ENCODE measurements at places on chromosomes 12 and 14. TPM values are rescaled to one million over a fixed set of nuclear protein-coding genes. Genes with fewer than 3 reads are reported as not detected.

SLCO1B1 gene
- total RNA-seq = not detected

AICDA gene
- 0.10 TPM for total RNA-seq

VDR gene
- 2.3 TPM for total RNA-seq

- H3K4me3 ChIP-seq = no peak overlapping the region
- DNase-seq = no peak
- H3K27me3 ChIP-seq = no peaks in the 10 kb centered on the region
- H3K4me1 ChIP-seq = peaks cover 16% of the 10 kb centered on the region
- peaks cover 30% of the 10 kb centered on the region for H3K36me3 ChIP-seq
Measured at GRCh38 chr14:81286574-81287370, 66.0 kb upstream of the GTF2A1 start.

GRCh38 chr12:132766380-132767085, 4.9 kb upstream of the ANKLE2 start:
- H3K36me3 ChIP-seq = peaks cover 12% of the 10 kb centered on the region
- peaks cover 5% of the 10 kb centered on the region for H3K27me3 ChIP-seq
- H3K4me3 ChIP-seq = no peak overlapping the region
- no peak overlapping the region for H3K27ac ChIP-seq
- H3K4me1 ChIP-seq = peaks cover 23% of the 10 kb centered on the region

- H3K4me3 ChIP-seq = no peak overlapping the region
- H3K4me1 ChIP-seq = no peaks in the 10 kb centered on the region
- H3K36me3 ChIP-seq = no peaks in the 10 kb centered on the region
Measured at GRCh38 chr14:74035556-74035955, 16.4 kb downstream of the BBOF1 start.

DNA sequence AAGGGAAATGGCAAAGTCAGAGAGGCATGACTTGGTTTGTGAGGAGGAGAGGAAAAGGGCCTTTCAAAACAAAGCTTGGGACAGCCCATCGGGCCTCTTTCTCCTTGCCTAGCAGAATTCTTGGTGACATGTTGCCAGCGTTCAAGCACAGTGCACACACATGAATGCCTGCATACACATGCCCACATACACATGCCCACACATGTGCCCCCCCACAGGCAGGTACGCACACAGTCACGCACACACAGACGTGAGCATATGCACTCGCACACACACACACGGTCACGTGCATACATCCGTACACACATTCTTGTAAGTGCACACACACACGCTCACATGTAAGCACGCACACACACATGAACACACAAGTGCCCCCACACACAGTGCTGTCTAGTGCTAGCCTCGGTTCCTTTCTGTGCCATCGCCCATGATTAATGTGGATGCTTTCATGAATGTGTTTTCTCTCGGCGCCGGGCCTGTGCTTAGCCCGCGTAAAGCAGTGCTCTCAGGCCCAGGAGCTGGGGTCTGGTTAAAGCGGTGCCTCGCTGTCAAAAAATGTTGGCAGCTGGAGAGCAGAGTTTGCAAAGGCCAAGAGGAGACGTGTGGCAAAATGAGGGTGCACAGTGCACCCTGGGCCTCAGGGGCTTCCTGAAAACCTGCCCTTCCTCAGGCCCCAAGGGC, 328.8 kb upstream of the DIO3 start:
- no peak for DNase-seq
- no peak overlapping the region for H3K27ac ChIP-seq
- H3K36me3 ChIP-seq = no peaks in the 10 kb centered on the region
- no peak overlapping the region for H3K4me3 ChIP-seq
- H3K27me3 ChIP-seq = peaks cover 7% of the 10 kb centered on the region
- H3K4me1 ChIP-seq = peaks cover 10% of the 10 kb centered on the region

DNA sequence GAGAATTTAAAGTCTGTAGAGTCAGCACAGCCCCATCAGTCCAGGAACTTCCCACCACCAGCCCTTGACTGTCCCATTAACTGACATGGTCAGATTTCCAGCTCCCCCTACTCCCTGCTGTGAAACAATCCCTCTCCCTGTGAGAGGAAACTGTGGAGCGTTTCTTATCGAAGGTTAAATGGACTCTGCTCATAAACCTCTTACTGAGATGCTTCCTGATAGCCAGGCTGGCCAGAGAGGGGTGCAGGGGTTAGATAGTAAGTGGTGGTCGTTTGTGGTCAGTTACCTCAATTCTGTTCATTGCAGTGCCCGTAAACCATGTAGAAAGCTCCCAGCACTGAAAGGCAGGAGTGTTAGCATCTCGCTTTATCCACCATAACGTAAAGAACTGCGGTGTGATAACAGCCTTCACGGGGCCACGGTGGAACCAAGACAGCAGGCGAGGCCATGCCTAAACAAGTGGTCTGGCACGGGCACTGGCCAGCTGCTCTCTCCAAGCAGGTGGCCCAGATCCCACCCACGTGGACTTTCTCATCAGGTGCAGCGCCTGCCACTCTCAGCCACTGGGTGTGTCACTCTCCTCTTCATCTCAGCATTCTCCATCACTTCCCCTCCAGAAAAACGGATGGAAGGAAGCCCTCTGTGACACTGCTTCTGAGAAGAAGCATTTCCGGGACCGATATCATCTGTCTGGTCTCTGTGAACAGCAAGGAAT, 102.2 kb downstream of the FBXL14 start:
- peak overlapping the region; percentile 42 for H3K27ac ChIP-seq
- H3K4me1 ChIP-seq = peaks cover 14% of the 10 kb centered on the region
- peaks cover 5% of the 10 kb centered on the region for H3K27me3 ChIP-seq

- no peaks in the 10 kb centered on the region for H3K27me3 ChIP-seq
- peaks cover 8% of the 10 kb centered on the region for H3K4me1 ChIP-seq
- no peak for DNase-seq
- no peak overlapping the region for H3K27ac ChIP-seq
Measured at GRCh38 chr12:62239571-62239970, 20.6 kb upstream of the USP15 start.

DNA sequence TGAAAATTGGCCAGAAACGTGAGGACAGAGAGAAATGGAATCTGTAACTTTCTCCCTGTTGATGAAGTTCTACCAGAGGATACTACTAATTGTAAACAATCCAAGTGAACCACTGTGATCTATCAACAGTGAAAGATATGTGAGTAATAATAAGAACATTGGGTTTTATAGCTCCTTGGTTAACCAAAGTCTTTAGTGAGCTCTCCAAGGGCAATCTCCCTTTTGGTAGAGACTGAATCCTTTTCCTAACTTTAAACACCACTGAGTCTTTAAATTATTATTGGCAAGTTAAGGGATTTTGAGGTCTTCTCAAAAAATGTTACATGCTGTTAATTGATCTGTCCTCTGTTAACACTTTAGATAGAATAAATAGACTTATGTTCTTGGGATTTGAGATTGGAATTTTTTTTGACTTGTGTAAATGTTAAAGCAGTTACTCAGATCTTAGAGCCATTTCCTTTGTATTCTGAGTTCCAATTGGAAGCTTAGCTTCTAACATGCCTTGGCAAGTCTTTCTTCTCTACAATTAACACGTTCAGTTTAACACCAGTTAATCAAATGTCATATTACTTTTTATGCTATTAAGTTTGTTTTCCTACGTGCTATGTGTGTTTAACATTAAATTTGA, 338.2 kb upstream of the DDHD1 start:
- no peaks in the 10 kb centered on the region for H3K4me1 ChIP-seq
- H3K27me3 ChIP-seq = no peaks in the 10 kb centered on the region
- DNase-seq = no peak

- H3K27me3 ChIP-seq = peaks cover 6% of the 10 kb centered on the region
- H3K4me1 ChIP-seq = peaks cover 10% of the 10 kb centered on the region
- H3K27ac ChIP-seq = no peak overlapping the region
- H3K4me3 ChIP-seq = no peak overlapping the region
- DNase-seq = no peak
- peaks cover 12% of the 10 kb centered on the region for H3K36me3 ChIP-seq
Measured at GRCh38 chr12:94726236-94726835, 76.0 kb upstream of the TMCC3 start.

DNA sequence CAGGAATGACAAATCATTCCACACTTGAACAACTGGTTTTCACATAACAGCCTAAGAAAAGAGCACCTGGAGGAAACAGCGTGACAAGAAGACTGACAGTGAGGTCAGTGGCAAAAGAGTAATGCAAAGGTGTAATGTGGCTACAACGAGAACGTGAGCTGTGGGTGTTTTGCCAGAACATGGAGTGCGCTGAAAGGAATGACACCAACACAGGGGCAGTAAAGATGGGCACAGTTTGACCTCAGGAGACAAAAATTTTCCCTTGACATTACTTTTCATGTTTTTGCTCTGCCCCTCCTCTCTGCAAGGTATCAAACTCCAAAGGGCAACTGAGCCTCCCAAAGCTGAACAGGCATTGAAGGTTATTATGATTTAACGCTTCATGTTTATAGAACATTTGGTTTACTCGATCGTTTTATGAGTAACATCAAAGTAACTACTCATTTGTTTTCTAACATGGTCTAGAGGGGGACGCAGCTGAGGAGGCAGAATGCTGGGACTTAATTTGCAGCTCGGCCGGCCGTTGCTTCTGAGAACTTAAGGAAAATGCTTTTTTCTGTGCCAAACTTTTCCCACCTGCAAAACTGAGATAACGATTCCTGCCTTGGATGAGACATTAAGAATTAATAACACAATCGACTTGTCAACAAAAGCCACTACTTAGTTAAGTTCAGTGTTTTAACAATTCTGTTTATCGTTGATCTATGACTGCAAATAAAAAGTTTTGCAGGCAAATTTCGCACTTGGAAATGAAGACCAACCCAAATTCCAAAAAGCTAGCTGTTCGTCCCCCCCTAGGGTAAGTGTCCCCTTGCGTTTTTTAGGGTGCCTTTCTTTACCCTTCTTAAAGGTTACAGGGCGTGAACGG, 954 bp downstream of the HAUS4 start:
- peaks cover 3% of the 10 kb centered on the region for H3K27me3 ChIP-seq
- DNase-seq = no peak
- peaks cover 4% of the 10 kb centered on the region for H3K36me3 ChIP-seq
- peaks cover 12% of the 10 kb centered on the region for H3K4me1 ChIP-seq
- peak overlapping the region; percentile 75 for H3K27ac ChIP-seq

DNA sequence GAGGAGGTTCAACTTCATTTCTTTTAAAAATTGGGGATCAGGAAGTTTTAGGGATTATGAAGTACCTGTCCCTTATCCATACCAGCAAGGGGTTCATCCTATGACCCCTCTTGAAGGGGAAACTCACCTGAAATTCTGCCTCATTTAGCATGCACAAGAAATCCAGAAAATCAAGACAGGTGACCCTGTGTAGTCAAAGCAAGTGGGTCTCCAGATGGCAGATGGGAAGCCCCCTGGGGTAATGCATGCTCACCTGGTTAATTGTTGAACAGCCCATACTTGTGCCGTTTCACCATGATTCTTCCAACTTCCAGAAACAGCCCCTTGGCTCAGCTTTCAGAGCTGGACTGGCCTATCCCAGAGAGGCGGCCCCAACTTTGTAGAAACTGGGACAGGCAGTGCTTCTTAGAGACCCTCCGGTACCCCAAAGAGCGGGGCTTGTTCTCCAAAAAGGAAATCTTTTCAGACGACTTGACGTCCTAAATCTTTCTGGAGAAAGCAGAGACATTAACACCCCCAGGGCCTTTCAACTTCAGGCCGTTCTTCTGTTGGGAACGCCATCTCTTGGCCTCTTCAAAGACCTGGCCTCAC, 66.3 kb upstream of the ESRRB start:
- peaks cover 6% of the 10 kb centered on the region for H3K27me3 ChIP-seq
- no peaks in the 10 kb centered on the region for H3K36me3 ChIP-seq
- H3K27ac ChIP-seq = no peak overlapping the region
- H3K4me3 ChIP-seq = no peak overlapping the region
- DNase-seq = no peak

- H3K4me1 ChIP-seq = peaks cover 2% of the 10 kb centered on the region
- H3K27ac ChIP-seq = no peak overlapping the region
- H3K27me3 ChIP-seq = peaks cover 4% of the 10 kb centered on the region
- no peak for DNase-seq
Measured at GRCh38 chr12:56941299-56942017, 7.2 kb upstream of the SDR9C7 start.

- H3K4me1 ChIP-seq = no peaks in the 10 kb centered on the region
- no peaks in the 10 kb centered on the region for H3K27me3 ChIP-seq
- DNase-seq = no peak
- H3K36me3 ChIP-seq = no peaks in the 10 kb centered on the region
Measured at GRCh38 chr14:38521591-38521990, 265.7 kb upstream of the CLEC14A start.

DNA sequence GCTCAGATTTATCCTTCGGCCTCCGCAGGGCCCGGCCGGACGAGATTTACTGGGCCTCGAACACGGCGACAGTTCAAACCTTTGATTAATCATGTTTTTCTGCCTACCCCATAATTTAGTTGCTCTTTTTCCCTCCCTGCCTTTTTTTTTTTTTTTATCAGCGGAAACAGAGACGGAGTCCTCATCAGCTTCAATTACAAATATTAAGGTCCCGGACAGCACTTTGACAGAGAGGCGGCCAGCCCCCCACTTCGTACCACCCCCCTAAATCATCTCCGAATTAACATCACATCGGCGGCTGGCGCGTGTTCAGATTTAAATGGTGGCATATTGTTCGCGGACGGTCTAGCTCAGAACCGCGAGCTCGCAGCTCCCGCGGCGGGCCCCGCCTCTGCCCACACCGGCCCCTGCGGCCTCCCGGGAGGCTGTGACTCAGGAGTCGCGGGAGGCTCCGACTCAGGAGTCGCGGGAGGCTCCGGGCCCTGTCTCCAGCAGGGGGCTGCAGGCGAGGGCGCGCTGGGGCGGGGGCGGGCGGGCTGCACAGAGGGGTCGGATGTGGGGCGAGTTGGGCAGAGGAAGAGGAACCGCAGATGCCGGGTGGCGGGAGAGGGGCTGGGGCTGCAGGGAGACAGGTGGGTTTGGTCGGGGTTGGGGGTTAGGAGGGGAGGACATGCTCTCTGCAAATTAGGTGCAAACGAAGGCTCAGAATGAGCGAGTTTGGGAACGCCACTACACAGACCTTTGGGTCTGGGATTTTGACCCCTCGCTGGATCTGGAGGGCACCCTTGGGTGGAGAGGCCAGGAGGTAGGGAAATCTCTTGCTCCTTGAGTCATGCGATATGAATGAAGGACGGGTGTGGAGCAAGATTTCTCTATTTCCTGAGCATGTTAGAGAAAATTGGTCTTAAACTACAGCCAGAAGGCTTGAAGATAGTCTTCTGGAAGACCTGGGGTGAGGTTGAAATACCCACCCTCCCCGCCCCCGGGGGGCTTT, 19.6 kb upstream of the ATP5MC2 start:
- H3K4me1 ChIP-seq = peaks cover 14% of the 10 kb centered on the region
- H3K27ac ChIP-seq = no peak overlapping the region
- H3K27me3 ChIP-seq = peaks cover 23% of the 10 kb centered on the region
- peaks cover 8% of the 10 kb centered on the region for H3K36me3 ChIP-seq
- DNase-seq = peak; percentile 68

DNA sequence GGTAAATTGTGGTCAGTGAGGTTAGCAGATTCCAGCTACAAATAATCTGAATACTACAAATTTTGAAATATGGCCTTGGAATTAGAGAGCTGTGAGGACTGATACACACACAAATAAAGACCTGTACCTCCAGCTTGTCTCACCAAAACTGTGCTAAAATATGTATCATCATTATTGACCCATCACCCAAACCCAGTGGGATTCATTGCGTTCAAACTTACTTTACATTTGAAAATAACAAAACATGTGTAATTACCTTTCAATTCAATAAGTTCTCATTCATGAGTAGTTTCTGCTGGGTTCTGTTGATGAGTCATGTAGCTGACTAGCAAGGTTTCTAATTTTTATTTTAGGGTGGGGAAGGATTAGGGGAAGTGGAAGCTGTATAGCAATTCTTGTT, 170.9 kb downstream of the MSRB3 start:
- peaks cover 2% of the 10 kb centered on the region for H3K27me3 ChIP-seq
- no peak overlapping the region for H3K27ac ChIP-seq
- H3K4me3 ChIP-seq = no peak overlapping the region
- no peaks in the 10 kb centered on the region for H3K36me3 ChIP-seq
- DNase-seq = no peak
